ENCODE measurements at places on chromosomes 16 and 17. TPM values are rescaled to one million over a fixed set of nuclear protein-coding genes. Genes with fewer than 3 reads are reported as not detected.

The HS3ST3A1 gene
- total RNA-seq = 36.3 TPM

The MYH13 gene
- total RNA-seq = under 0.01 TPM

The XYLT2 gene
- total RNA-seq = 65.6 TPM

The KRTAP9-4 gene
- not detected for total RNA-seq

The ST6GALNAC1 gene
- not detected for total RNA-seq

The ORC6 gene
- 10.2 TPM for total RNA-seq

The SDR42E2 gene
- total RNA-seq = not detected

The FBXO47 gene
- not detected for total RNA-seq

The SOX8 gene
- total RNA-seq = under 0.01 TPM

The PMFBP1 gene
- total RNA-seq = 0.46 TPM

The HASPIN gene
- total RNA-seq = 4.1 TPM

The PRR29 gene
- total RNA-seq = 0.18 TPM

The FOXJ1 gene
- not detected for total RNA-seq

The CIAO3 gene
- total RNA-seq = 28.8 TPM

The ITGA2B gene
- under 0.01 TPM for total RNA-seq

The BAIAP3 gene
- 0.89 TPM for total RNA-seq

The TNFSF13 gene
- total RNA-seq = 0.83 TPM

The NPIPB8 gene
- total RNA-seq = not detected

All from smooth muscle cell of the umbilical artery (primary cell).